NCI-H345 (cell line): ENCODE measurements at places on chromosomes 11 and 22.

DNA sequence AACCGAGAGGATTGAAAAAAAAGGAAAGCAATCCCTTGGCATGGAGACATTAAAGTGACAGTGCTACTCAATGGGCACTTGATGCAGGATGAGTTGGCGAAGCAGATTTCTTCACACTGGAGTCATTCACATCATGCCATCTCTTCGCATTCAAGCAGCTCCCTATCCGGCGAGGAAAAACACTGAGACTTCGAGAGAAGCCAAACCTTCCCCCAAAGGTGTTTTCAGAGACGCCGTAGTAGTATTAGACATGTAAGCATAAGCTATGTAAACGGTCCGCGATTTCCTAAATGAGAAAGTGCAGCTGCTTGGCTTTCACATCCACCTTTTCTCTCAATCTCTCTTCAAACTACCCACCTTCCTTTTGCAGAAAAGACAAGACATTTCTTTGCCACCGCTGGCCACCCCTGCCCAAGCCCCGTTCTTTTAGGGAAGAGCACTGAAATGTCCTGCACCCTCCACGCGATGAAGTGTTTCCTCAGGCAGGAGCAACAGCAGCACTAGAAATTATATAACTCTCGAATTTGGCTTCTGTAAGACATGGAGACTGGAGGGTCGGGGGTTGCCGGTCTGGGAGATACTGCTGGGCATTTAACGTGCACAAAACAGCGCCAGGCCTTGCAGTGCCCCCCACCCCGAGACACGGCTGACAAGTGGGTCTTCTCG lies at the start of gene DLG2:
DLG2 (minus strand) TSS at position 13 of the 666 bp plus-strand sequence.
- peak; percentile 46 for DNase-seq

- DNase-seq, result no peak
Observed at GRCh38 chr22:35400501-35400790, 506 bp downstream of the MCM5 start.

GRCh38 chr22:32329202-32329645 lies 28.4 kb upstream of the RFPL3 start:
- DNase-seq, result no peak

GRCh38 chr22:27393371-27393770 lies 408.2 kb downstream of the MN1 start:
- DNase-seq, result no peak

DNA sequence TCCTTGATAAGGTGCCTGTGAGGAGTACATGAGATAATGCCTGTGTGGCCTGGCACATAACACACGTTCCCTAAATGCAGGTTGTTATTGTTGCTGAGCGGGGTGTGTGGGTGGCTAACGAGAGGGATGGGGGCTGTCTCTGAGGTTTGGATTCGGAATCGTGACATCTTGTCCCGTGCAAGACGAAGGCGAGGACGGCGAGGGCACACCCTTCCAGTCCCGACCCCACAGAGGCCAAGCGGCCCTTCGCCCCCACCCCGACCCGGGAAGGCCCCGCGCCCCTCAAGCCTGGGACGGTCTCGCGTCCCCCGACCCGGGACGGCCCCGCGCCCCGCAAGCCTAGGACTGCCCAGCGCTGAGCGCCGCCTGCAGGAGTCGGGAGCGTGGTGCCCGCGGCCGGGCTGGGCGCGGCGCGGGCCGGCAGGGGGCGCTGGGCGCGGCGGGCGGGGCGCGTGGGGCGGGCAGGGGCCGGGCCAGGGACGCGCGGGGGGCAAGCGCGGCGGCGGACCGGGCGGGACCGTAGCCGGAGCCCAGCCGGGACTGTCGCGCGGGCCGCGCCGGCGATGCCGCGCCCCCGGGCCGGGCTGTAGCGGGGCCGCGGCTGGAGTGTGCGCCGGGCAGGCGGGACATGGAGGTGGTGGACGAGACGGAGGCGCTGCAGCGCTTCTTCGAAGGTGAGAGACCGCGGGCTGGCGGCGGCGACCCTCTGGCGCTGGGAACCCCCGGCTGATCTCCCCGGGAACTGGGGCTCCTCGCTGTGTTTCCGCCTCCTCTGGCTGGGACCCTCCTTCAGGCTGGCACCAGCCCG lies at the start of gene MYRF:
MYRF (plus strand) TSS at position 520 of the 808 bp plus-strand sequence; CDS start at position 629, 109 bp downstream.
- peak; percentile 32 for DNase-seq

DNA sequence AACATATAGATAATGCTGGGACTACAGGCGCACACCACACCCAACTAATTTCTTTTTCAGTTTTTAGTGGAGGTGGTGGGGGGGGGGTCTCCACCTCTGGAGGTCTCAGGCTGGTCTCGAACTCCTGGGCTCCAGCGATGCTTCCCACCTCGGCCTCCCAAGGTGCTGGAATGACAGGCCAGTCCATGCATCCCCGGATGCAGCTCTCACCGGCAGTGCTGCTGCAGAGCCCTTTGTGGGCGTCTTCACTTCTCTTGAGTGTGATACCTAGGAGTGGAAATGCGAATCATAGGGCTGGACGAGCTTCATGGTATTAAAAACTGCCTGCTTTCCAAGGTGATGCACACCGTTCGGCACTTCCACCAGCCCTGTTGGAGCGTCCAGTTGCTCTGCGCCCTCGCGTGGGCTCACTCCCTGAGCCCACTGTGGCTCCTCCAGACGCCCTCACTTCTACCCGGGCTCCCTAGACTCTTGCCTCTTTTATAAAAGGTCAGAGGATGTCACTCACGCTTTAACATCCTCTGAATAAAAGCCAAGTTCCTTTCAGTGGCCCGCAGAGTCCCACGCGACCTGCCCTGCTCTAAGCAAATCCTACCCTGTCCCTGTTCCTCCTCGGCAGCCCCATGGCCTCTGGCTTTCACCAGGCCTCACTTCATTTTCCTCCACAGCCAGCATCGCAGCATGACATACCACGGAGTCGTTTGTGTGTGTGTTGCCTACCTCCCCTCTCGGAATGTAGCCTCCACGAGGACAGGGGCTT lies 837 bp upstream of the BID start:
- DNase-seq, result no peak

GRCh38 chr22:21683401-21683811 lies 17.6 kb downstream of the PPIL2 start:
- DNase-seq, result no peak

DNA sequence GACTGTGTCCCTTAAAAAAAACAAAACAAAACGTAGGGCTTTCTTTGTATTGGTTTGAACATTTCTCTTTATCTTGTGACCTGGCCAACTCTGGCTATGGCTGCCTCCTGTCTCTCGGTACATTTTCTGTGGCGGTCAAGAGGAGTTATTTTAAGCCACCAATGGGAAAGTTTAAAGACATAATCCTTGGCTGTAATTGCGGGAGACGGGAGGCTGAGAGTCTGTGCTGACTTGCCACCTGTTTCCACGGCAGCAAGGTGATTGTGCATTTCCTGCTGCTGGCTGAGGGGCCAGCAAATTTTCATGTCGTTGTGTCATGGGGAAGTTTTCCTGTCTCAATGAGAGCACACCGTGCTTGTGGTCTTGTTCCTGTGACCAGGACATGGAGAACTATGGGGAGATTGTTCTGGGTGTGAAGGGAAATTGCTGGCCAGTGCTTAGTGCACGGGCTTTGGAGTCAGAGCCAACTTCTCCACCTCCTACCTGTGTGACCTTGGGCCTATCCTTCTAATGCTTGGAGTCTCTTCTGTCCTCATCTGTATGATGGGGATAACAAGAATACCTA lies 11.0 kb downstream of the PTPRJ start:
- peak; percentile 35 for DNase-seq
